ENCODE measurements at places on chromosomes 16 and 17.
A peak's percentile ranks its signal among the peaks of the same experiment; 100 is the strongest.

DNA sequence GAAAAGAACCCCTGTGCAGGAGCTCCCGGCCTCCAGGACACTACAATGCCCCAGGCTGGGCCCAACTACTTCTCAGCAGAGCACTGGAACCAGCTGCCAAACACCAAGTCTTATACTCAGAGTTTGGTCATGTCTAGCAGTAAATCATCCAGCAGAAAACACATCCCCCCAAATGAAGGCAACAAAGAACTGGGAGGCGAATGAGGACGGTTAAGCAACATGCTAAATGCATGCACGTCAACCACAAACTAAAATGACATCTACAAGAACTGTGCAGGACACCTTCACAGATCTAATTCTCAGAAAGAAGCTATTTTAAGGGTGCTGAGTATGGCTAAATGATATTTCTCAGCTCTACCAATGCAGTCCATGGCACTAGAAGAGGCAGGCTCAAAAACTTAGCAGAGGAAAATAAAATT, 7.6 kb upstream of the IRX5 start:
- DNase-seq: no peak

DNA sequence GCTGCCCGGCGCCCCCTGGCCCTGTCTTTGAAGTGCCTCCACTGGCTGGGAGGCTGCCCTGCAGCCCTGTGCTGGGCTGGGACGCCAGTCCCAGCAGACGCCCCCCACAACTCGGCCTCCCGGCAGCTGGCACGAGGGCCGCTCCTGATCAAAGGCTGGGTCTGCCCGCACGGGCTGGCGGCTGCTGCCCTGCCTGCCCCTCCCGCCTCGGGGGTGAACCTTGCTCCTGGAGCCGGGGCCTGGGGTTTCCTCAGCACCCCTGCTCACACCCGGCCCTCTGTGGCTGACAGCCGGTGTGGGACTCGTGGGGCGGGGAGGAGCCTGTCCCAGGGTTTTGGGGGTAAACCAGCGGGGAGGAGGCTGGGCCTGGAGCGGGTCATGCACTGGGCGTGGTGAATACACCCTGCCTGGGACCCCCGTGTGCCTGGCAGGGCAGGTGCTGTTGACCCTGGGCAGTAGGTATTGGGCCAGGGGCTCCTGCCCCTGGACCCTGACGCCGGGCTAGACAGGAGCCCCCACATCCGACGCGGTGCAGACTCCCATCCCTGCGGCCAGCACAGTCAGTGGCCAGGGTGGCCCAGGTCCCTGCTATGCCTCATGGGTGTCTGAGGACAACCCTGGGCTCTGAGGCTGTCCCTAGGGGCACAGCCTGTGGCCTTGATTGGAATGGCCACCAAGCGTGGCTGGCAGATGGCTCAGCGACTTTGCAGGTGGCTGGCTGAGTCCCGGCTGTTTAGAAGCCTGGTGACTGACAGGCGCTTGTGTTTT, 21.7 kb downstream of the CENPX start:
- no peak for DNase-seq

DNA sequence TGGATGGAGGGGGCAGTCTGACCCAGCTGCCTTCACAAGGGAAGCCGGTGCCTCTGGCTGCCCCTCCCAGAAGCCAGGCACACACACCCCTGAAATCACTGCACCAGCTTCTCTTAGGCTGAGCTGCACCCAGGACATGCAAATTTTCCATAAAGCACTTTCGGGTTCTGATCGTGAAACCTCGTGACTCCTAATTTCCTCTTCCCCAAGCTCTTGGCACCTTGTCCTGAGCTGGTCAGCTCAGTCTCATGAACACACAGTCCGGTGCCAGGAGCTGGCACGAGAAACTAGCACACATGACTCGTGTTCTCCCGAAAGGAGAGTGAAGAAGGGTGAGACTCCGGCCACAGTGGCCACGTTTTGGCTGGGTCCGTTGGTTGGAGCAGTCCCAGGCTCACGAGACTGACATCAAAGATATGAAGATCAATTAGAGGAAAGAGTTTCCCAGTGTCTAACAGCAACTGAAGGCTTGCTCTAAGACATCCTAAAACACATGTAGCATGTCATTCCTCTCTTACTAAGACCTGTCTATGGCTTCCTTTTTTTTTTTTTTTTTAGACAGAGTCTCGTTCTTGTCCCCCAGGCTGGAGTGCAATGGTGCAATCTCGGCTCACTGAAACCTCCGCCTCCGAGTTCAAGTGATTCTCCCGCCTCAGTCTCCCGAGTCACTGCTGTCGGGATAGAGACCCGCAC, 9.2 kb upstream of the ABR start:
- no peak for DNase-seq

- no peak for DNase-seq
These were observed 6.9 kb downstream of the TMEM170A start for GRCh38 chr16:75457485-75458021.

- DNase-seq: no peak
These were observed 29.5 kb downstream of the ARHGAP23 start for GRCh38 chr17:38457577-38458371.

DNA sequence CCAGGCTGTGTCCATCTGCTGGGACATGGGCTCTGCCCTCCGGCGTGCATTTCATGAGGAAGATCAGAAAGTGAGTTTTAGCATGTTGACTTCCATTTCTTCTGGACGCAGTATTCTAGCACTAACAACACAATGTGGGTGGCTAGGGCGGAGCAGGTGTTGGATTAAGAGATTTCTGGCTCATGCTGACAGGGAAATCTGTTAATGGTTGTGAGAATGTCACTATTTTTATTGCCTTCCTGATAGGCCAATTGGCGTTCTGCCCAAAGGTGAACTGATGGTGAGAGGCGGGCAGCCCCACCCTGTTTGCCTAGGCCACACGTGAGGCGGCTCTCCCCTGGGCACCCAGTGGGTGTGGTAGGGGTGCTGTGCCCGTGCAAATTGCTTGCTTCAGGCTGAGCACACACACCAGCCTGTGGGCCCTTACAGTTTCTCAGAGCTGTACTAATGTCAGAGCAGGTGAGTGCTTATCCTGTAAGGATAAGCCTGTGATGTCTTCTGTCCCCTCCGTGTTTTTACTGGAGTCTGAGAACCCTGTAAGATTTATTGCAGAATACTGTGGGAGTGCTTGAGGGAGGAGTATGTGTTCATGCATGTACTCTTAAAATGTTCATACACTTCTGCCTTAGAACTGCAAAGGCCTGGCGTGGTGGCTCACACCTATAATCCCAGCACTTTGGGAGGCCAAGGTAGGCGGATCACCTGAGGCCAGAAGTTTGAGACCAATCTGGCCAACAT, 30.9 kb downstream of the PGS1 start:
- no peak for DNase-seq

DNA sequence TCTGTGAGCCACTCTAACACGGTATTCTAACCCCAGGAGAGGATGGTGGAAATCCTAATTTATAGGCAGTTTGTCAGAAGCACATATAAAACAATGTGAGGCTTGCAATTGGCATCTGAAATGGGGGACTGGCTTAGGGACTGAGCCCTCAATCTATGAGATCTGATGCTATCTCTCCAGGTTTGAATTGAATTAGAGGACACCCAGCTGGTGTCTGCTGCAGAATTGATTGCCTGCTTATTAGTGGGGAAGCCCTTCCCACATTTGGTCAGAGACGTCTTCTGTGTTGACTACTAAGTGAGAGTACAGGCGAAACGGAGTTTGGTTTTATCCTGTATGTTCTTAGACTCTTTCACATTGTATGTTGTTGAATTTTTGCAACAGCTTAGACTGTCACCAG, 13.6 kb upstream of the TMIGD1 start:
- no peak for DNase-seq

- DNase-seq: peak; percentile 33
These were observed 16.6 kb upstream of the INPP5K start for GRCh38 chr17:1532836-1533602.

- DNase-seq: no peak
These were observed 6.1 kb downstream of the PRSS36 start for GRCh38 chr16:31143694-31144148.

- DNase-seq: no peak
These were observed 4.8 kb upstream of the AARSD1 start for GRCh38 chr17:42969001-42969581.

DNA sequence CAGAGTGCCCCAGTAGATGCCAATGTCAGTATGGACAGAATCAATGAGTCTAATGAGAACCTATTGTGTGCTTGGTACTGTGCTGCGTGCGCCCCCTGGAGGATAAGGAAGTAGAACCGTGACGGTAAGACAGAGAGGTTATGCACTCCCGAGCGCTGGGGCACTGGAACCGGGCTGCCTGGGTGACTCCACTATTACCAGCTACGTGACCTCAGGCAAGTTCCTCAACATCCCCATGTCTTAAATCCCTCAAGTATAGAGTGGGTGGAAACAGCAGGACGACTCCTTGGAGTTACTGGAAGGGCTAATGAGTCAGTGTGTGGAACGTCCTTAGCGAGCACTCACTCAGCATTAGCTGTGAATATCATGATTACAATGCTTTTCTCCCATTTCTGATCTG, 16.2 kb downstream of the CHST4 start:
- peak; percentile 55 for DNase-seq

GRCh38 chr16:50616883-50617645, 64.0 kb downstream of the SNX20 start:
- DNase-seq: no peak

- DNase-seq: no peak
These were observed 212.9 kb downstream of the CDH8 start for GRCh38 chr16:61823326-61823725.

GRCh38 chr17:1469231-1469852, 13.3 kb upstream of the CRK start:
- no peak for DNase-seq

DNA sequence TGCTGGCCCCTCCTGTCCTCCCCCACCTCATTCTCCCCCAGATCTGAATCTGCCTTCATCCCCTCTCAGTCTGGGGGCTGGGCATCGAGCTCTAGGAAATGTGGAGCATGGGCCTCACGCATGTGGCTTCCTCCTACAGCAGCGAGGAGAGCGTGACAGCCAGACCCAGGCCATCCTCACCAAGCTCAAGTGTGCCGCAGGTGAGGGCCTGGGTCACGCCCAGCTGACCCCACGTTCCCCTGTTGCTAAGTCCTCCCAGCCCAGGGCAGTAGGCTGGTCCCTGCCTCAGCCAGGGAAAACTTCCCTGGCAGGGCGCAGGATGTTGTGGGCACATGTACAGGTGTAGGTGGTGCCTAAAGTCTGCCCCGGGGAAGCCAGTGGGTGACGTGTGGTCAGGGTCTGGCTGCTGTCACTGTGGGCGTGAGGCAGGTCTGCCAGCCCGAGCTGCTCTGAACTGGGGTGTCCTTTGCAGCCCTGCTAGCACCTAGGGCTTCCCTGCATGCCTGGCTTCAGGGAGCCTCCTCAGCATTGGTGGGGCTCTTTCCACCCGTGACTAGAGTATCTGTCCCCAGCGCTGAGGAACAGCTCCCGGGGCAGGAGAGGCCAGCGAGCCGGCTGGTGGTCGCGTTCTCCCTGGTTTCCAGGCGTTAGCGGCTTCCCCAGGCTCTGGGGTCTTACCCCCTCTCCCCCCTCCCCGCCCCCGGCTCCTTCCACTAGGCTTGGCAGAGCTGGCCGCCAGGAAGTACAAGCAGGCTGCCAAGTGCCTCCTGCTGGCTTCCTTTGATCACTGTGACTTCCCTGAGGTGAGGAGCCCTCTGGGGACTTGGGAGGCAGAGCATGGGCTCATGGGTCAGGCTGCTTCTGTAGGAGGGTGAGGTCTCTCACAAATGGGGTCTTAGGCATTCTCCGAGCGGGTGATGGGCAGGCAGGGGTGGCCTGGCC, 3.6 kb downstream of the GPS1 start:
- DNase-seq: no peak

- no peak for DNase-seq
These were observed 13.6 kb upstream of the CLEC18A start for GRCh38 chr16:69937465-69937951.

DNA sequence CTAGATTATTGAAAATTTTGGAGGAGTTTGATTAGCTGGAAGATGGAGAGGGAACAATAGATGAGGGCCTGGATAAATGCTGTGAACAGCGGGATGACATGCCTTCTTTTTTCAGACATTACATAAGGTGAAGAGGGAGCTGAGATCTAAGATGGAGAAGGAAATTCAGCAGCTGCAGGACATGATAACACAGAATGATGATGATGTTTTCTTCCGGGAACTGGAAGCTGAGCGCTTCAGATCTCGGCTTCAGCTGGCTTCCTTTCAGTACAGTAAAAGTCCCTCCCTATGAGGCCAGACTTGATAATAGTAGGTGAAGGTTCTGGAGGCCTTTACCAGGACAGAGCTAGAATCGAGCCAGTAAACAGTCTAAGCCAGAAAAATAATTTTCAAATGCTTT, 30.7 kb downstream of the CEP95 start:
- DNase-seq: no peak

DNA sequence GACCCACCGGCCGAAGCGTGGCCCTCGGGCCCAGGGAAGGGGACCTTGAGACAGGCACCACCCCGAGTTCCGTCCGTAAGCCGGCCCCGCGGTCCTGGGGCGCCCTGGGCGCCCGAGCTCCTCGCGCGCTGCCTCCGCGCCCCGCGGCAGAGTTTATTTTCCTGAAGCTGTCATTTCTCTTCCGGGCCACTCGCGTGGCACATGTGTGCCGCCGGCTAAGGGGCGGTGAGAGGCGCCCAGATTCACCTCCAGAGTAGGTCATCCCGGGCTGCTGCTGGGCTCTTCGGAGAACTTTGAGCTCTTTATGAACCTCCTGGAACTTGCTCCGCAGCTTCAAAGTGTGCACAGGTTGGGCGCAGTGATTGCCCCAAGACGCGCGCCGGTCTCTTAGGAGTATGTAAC, 489 bp downstream of the ZC3H18 start:
- peak; percentile 52 for DNase-seq

DNA sequence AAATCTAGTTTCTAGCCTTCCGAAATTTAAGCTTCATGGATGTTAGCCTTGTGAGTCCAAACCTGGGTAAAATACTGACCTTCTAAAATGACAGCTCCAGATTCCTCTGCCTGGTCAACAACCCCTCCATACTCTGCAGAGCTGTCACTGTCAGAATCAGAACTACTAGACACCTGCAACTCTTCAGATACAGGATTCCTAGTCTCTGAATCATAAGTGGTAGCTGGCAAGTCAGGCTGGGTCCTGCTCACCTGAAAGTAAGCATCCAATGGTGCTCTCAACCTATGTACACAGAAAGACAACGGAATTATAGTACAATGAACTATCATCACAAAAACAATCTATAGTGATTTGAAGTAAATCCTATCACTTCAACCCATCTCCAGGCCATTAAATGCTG, 14.8 kb downstream of the RFWD3 start:
- DNase-seq: no peak

DNA sequence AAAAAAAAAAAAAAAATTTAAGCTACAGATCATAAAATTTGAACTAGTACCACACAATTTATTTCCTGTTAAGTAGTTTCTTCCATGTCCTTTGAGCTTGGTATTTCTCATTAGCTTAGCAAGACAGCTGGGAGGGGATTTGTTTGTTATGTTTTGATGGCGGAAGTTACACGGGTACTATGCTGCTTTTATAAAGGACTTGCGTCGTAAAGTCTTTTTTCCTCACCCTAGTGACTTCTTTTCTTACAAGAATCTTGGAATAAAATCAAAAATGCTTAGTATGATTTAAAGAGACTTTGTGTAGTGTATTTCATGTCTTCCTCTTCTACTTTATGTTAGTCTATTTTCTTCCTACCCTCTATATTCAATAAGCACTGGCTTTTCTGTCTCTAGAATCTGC, 89.1 kb downstream of the NLK start:
- DNase-seq: no peak

- no peak for DNase-seq
These were observed 13.4 kb downstream of the FBF1 start for GRCh38 chr17:75927286-75927922.
